ENCODE measurements at places on chromosomes 12 and 14. TPM values are rescaled to one million over a fixed set of nuclear protein-coding genes. Genes with fewer than 3 reads are reported as not detected.

The PIK3C2G gene
- polyA plus RNA-seq = 14.3 TPM

The TBX3 gene
- 3.5 TPM for polyA plus RNA-seq

The ITGA5 gene
- polyA plus RNA-seq = 102 TPM

The SERPINA10 gene
- 0.10 TPM for polyA plus RNA-seq

The JPH4 gene
- 0.30 TPM for polyA plus RNA-seq

The RND1 gene
- 20.5 TPM for polyA plus RNA-seq

The CLEC4A gene
- polyA plus RNA-seq = 2.9 TPM

The EXD2 gene
- polyA plus RNA-seq = 4.9 TPM

The SLC38A4 gene
- polyA plus RNA-seq = 1.2 TPM

The BBS10 gene
- polyA plus RNA-seq = 2.0 TPM

The MFAP5 gene
- polyA plus RNA-seq = 10.6 TPM

The TSPAN19 gene
- polyA plus RNA-seq = not detected

The ADAM21 gene
- polyA plus RNA-seq = not detected

The AKAP3 gene
- 1.3 TPM for polyA plus RNA-seq

The HNRNPC gene
- 409 TPM for polyA plus RNA-seq

The CD9 gene
- polyA plus RNA-seq = 51.0 TPM

DNA sequence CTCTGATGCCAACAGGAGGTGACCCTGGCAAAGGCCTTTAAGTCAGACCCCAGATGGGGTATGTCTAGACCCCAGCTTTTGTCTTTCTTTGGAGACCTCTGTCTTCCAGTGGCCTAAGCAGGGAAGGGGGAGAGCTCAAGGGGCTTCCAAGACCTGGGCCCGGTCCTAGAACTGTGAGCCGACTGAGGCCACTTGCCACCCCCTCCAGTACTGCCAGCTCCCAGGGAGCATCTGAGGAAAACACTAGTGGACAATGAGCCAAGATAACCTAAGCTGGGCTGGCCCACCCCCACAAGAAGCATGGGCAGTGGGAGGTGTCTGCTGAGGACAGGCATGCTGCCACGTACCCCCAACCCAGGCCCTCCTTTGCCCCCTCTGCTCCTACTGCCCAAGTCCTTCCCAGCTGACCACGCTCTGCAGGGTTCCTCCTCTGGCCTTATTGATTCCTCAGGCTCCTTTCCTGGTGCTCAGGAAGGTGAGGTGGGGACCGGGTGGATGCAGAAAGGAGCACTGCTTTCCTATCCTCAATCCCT, 21.1 kb downstream of the VDR start:
- DNase-seq = no peak

- no peak for DNase-seq
These were observed 20.4 kb downstream of the PIGH start for GRCh38 chr14:67579636-67580035.

GRCh38 chr12:6640497-6640896, 4.7 kb upstream of the LPAR5 start:
- DNase-seq = no peak

- no peak for DNase-seq
These were observed 31.9 kb upstream of the ATP2A2 start for GRCh38 chr12:110249105-110249504.

- peak; percentile 62 for DNase-seq
These were observed 268.7 kb downstream of the ZFP36L1 start for GRCh38 chr14:68523989-68524725.

GRCh38 chr12:81360916-81361315, 283.0 kb downstream of the ACSS3 start:
- no peak for DNase-seq

GRCh38 chr14:103281496-103282231, 52.4 kb upstream of the EIF5 start:
- peak; percentile 80 for DNase-seq

DNA sequence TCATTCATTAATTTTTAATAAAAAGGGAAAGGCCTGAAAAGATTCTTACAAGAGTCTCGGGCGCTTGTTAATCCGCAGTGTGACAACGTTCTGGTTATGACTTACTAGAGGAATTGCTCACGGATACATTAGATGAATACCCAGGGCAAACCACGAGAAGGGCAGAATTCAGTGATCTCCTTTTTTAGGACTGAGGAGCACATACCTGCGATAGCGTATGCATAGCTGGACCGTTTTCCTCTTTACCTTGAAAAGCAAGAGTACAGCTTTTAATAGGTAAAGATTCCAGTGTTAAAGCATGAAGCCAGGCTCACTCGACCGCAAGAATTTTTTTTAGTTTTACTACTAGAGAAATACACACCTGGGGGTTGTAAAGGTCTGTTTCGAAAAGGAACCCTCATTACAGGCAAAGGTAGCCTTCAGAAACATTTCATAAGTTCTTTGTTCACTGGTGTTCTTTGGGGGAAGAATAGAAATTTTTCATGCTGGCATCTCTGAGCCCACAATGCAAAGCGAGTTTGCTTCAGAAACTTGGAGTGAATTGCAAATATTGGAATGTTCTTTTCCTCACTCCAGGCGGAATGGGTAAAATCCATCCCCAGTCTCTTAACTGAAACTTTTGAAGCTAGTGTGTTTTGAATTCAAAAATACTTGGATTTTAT, 953 bp downstream of the MAPK1IP1L start:
- no peak for DNase-seq

- no peak for DNase-seq
These were observed 811.7 kb downstream of the C12orf50 start for GRCh38 chr12:87217491-87217890.

- DNase-seq = no peak
These were observed 36.9 kb upstream of the CRACR2A start for GRCh38 chr12:3789838-3790237.

- no peak for DNase-seq
These were observed 25.8 kb downstream of the ARF6 start for GRCh38 chr14:49918706-49919105.

DNA sequence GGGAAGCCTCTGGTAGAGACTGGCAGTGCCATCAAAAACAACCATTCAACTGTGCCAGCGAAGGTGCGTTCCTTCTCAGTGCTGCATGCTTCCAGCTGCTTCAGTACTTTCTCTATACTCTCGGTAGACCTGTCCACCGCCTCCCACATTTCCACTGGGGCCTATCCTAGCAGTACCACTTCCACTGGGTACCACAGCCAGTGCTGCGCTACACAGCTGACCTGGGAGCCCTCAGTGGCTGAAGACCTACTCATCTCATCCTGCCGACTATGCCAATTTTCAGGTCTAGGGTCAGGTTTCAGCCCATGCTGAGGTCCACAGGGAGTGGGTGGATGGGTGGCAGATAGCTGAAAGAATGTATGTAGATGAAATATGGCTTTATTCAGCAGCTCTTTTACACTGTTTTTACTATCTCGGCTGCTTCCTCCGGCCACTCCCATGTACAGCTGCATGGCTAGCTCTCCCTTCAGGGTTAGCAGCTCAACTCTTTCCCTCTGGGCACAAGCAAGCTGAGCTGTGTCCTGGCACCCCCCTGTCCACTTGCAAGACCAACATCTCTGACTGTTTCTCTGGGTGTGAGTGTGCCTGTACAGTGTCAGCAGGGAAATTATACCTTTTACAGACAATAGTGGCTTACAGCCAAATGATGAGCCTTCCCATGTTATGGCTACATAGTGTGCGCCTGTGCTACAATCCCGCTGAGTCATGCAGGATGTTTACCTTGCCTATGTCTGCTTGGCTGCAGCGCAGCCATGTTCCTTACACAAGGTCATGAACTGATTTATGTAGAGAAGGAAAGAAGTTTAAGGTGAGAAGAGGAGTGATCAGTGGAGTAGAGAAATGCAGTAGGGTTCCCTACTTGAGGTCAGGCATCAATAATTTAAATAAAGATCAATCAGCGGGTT, 125.7 kb upstream of the DDHD1 start:
- DNase-seq = no peak

DNA sequence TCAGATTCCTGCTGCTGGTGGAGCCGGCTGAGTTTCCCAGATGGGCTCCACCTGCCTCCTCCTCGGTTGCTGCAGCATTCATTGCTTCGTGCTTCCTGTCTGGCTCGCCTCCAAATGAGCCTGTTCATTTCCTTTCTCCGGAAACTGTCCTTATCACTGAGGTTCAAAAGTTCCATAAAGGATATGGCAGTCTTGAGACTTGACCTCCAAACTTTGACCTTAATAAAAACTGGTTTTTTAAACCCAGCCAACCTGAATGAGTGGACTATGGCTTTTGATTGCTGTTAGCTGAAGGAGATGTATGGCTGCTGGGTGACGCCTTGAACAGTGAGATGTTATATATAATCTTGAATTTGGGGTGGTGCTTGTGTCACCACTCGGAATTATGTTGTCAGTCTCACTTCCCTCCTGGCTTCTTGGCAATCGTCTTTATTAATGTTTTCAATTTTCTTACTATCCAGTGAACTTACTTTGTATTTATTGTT, 62.7 kb downstream of the RASSF3 start:
- DNase-seq = peak; percentile 91

GRCh38 chr12:16499611-16500010, 106.4 kb downstream of the LMO3 start:
- no peak for DNase-seq

DNA sequence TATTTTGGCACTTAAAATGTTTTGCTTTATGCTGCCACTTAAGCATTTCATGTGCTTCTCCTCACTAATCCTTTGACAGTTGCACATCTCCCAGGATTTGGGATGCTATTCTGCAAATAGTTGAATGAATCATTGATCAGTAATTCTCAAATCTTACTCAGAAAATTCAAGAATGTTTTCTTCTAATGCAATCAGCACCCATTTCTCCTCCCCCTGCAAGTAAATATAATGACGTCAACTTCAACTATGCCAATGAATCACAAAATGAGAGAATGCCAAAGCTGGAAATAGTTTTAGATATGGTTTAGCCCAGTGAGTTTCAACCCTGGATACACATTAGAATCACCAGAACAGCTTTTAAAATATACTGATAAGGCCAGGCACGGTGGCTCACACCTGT, 2.1 kb upstream of the BLOC1S1 start:
- no peak for DNase-seq

DNA sequence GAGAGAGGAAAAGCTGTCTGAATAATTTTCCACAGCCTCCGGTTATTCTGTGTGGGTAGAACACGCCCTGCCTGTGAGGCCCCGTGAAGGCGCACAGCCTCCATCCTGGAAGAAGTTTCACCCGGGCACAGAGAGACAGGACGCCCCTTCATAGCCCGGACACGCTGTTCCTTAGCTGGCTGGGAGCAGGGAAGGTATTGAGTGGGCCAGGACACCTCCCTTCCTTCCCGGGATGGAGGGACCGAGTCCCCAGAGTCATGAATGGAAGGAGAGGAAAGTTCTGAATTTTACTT, 135.5 kb downstream of the GCH1 start:
- DNase-seq = no peak

DNA sequence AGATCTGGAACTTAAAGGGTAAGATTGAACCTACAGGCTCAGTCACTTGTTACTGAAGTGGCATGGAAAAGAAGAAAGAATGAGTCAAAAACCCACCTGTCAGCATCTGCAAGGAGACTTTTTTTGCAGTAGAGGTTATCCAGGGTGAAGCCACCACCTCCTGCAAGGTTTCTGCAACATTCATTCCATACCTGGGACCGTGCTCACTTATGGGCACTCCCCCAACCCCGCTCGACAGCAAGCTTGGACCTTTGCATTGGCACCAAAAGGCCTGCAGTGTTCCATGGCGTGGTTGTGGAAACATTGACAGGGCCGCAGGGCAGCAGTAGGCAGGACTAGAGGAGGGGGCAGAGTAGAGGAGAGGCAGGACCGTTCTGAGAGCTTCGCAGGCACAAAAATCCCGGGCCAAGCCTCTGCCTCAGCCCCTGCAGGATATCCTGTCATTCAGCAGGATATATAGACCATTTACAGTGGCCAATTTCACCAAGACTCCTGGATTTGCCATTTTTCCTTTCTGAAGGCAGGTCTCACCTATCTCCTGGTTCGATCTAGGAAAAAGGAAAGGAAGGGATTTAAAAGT, at the start of gene STAB2:
TSS of gene STAB2 (plus strand) at position 483 of the 580 bp plus-strand sequence. CDS start 204 bp downstream, outside the sequence.
- DNase-seq = no peak

- DNase-seq = no peak
These were observed 64.8 kb upstream of the YARS2 start for GRCh38 chr12:32820376-32820931.

DNA sequence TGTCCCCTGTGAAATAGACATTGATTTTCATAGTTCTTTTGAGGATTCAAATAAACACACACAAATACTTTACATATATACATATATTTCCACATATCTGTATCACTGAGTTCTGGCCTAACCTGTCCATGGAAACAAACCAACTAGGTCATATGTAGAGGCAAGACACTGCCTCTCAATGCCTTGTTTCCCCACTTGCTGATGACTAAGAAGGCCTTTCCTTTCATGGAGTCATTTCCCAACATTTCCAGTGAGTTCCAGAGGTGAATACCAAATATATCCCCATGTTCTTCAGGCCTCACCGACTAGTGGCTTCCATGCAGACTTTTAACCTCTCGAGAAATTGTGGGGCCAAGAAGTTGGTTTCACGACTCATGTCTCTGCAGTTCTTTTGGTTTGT, 120.8 kb downstream of the DNAI7 start:
- DNase-seq = no peak

DNA sequence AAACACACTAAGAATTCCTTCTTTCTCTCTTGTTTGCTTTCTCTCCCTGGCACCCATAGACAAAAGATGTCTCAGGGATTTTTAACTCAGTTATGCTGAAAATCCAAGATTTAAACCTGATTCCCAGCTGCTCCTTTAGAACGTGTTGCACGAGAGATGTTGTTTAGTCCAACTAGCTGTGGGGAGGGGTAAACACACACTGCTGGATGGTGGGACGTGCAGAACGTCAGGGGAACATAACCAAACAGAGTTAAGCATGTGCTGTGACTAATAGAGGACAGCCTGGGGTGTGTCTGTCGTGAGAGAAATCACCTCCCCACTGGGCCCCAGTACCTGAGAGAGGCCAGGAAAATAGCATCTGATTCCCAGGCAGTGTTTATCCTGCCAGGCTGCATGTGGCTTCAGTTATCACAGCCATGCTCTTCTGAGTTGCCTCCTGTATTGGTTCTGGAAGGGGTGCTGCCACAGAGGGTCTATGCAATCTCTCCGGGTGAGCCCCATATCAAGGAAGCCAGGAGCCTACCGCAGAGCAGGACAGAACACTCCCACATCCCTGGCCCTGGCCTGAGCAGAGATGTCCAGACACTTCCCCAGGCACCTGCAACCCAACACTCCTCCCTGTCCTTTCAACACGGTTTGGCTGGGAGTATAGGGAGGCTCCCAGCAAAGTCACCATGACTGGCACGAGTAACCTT, 112.7 kb upstream of the EGLN3 start:
- DNase-seq = peak; percentile 92

DNA sequence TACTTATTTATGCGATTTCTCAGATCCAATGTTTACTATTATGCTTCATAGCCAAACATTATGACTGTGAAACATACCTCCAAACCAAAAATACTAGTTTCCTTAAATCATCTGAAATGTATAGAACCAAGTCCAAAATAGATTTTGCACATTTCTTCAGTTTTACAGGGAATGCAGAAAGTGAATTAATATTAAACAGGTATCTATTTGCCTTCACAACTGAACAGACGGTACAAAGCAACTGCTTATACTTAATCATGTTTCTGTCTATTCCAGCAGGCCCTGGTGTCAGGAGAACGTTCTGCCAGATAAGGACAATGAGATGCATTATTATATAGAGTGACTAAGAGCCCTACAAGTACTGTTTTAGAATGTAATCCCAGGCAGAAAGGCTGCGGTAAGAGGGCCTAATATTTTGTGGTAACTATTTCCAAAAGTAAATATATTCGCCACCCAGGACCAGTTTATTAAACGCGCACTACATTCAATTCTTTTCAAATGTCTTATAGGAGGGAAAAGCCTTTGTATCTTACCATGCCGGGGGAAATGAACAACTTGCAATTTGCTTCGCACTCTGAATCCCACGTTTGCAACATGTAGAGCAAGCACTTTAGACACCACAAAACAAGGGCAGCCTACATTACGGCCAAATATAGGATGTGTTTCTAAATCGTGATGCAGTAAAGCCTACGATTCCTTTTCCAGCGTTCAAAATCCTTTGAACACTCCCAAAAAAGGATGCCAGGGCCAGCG, 1.5 kb downstream of the CORO1C start:
- no peak for DNase-seq

Measured in stomach (tissue), 19 donors.